ENCODE measurements at places on chromosomes 3 and 15.

DNA sequence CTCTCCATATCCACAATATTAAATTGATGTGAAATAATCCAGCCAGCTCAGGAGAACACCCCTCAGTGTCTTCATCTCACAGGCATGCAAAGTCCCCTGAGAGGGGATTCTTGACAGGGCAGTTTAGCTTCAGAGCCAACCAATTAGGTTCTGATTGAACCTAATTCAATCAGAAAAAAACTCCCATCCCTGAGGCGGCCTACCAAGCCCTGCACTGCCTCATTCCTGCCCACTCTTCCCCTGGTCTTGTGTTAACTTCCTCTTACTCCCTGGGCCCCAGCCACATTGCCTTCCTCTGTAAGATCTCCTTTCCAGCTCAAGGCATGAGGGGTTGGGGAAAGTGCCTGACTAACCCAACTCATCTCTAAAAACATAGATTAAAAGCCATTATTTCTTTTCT is 46.1 kb downstream of the FRMD4B start:
- DNase-seq = no peak

- no peak for DNase-seq
These were observed 23.7 kb downstream of the UBE2Q2 start for GRCh38 chr15:75866916-75867315.

DNA sequence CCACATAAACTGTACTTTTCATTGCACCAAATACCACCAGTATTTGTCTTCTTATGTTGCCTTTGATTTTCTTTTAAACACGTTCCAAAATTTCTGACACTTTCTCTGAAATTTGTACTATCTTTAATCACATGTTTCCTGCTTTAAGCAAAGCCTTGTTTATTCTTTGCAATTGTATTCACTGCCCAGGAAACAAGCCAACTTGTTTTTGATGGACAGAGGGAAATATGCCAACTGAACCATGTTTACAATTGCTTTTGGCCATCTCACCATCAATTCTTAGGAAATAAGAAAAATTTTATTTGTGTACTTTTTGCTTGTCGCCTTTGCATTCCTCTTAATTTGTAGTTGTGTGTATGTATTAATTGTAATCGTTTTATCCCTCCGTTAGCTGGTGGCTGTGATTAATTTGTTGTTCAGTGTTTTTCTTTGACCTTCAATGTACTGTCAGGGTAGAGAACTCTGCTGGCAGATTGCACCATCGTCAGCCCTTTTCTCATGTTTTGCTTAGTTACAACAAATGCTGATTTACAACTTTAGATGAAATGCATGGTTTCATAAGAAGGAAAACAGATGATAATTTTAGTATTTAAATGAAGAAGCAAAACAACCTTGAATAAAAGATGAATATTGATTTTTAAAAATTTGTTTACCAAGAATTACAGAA is 19.4 kb upstream of the FEZF2 start:
- no peak for DNase-seq

DNA sequence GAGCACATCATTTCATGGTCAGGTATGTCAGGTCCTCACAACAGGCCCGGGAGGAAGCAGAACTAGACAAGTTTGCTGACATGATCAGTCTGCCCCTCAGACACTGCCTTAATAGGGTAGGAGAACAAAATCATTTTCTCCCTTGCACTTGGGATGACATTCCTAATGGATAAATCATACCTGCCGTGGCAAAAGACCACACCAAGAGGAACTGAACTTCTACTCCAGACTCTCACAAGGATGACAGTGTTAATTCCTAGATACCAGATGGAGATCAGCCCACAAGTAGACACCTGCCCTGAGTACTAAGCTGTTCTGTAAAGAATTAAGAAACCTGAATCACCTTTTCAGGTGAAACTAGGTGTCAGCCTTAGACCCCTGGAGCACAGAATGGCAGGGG is 19.5 kb downstream of the SIAH2 start:
- DNase-seq = no peak

DNA sequence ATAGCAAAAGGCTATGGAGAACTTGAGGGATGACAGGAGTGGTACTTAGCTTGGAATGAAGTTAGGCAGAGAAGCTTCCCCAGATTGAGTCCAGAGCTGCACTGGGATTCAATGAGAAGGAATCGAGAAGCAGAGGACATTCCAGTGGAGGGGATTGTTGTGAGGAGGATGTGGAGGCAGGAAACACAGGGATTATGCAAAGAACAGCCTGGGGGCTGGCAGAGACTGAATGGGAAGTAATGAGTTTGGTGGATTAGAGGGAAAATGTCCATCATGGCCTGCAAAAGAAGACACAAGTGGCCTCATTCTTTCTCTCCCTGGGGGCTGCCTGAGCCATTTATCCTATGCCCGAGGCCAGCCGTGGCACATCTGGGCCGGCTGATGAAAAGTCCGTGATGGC is 20.5 kb upstream of the SCN10A start:
- DNase-seq = no peak

GRCh38 chr15:79054350-79054749 is 36.2 kb downstream of the RASGRF1 start:
- DNase-seq = no peak

DNA sequence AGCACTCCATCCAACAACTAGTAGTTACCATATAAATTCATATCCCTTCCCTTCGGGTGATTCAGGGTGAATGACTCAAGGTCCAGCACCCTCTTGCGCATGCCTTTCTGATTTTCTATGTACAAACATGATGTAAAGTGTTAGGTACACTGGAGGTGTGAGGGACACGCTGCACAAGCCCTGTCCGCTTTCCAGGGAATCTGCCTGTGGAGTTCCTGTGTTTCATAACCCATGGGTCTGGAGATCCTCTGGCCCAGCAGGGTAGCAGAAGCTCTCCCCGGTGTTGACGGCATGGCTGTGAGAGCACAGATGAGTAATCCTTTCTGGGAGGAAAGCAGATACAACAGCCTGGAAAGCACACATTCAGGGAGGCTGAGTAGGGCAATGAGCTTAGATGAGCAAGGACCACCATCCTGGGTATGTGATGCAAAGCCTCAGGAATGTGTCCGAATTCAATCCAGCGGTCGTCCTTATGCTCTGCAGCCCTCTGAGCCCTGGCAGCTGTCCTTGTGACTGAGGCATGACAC is 142.9 kb upstream of the TP63 start:
- no peak for DNase-seq

DNA sequence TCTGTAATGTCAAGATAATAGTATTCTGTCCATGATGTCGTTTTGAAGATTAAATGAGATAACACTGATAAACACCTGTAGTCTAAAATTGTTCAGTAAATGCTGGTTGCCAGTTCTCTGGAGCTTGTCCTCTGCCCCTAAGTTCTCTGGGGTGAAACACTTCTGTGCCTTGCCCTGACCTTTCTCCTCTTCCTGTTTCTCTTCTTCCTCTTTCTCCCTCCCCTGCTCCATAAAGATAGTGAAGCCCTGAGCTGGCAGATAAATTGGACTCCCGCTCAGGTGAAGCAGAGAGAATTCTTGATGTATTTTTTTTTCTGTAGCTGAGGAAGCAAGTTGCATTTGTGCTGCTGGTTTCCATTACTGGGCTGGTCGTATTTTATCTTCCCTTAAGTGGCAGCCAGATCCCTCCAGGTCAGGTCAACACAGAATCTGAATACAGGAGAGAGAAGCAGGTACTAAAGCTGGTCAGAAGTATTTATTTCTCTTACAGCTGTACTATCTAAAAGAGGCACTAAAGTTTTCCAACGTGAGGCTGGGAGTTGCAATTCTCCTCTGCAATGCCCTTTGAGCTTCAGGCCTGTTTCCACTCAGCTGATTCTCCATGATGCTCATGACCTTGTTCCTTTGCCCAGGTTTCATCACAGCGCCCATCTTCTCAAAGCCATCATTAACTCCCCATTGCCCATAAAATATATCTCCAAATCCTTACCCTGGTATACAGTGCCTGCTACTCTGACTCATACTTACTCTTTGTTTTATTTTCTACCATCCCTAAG is 319.3 kb upstream of the CFAP20DC start:
- no peak for DNase-seq

DNA sequence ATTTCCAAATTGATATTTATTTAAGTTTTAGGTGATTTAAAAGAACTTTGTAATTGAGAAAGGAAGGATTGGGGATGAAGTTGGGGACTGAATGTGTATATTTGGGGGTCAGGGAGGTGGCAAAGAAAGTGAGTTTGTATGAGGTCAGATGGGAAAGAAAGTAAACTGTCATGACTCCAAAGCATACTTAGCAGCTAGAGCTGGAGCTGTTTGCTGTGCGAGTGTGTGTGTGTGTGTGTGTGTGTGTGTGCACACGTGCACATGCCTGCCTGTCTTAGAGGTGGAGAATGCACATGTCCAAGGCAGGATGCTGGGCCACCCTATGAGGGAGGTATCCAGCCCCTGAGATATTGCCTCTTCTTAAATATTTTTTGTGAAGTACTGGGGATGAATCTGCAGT is 21.0 kb downstream of the BOC start:
- peak; percentile 40 for DNase-seq

DNA sequence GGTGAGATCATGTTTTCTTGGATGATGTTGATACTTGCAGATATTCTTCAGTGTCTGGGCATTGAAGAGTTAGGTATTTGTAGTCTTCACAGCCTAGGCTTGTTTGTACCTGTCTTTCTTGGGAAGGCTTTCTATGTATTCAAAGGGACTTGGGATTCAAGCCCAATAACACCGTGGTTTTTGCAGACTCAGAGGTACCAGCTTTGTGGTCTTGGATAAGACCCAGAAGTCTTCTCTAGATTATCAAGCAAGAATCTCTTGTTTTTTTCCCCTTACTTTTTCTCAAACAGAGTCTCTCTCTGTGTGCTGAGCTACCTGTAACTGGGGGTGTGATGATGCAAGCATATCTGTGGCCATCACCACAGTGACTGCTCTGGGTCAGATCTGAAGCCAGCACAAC is 42.7 kb upstream of the CCK start:
- no peak for DNase-seq

Measured in lower leg skin (tissue), 4 donors.